ENCODE measurements at places on chromosomes 4 and X.

GRCh38 chrX:107102980-107103379 lies 15.6 kb downstream of the RBM41 start:
- no peak for DNase-seq

GRCh38 chr4:92461732-92462131 lies 158.0 kb downstream of the GRID2 start:
- no peak for DNase-seq

DNA sequence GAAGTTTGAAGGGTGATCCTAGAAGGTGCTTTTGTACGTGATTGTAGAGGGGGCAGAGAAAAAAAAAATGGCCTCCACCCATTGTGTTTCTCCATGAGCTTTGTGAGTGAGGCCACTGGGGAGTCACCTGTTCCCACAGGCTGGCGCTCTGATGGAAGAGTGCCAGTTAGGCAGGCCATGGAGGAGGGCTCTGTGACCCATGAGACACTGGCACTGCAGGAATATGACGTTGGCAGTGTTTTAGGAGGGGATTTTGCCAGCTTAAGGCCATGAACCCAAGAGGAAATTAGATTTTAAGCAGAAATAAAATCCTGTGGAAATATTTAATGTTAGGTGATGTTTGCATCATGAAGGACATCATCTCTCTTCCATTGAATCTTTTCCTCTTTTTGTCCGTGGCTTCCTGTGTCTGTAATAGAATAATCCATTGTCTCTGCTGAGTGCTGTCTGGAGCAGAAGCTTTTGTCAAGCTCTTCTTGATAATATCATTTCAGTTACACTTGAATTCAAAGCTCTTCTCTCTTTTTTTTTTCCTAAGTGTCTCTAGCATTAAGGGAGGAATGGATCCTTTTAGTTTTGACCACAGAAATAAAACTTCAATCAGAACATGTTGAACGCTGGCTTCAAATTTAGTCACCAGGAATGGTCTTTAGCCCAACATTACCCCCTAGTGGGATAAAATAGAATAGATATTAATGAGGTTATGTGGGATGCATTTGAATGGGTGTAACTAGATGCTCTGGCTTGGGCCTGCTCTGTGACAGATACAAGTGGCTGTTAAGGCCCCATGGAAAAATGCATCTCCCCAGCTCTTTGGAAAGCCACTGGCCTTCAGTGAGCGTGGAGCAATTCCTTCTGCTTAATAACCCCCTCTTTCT lies 41.0 kb upstream of the UCP1 start:
- DNase-seq, result peak; percentile 64

DNA sequence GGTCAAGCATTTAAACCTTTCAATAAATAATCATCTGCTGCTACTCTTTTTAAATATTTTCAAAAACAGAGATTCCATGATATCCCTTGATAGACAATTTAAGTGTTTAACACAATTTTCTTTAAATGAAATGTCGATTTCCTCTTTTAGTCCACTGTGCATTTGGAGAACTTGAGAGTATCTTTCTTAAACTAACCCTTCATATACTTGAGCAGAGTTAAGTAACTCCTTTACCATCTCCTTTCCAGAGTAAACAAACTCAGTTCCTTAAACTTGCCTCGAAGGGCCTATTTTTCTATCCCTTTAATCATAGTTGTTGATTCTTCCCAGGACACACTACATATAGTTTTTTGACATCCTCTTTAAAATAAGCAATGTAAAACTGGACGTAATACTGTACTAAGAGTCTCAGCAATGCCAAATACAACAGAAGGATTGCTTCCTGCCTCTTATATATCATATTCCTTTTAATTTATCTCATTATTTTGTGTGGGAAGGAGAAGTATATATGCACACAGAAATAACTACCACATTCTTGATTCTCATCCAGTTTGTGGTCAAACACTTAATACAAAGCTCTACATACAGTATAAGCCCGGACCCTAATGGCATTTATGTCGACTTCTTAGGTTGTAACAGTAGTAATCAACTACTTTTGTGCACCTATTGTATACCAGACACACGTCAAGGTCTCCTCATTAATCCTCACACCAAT lies 22.8 kb downstream of the RAB28 start:
- no peak for DNase-seq

- no peak for DNase-seq
These were observed 46.8 kb upstream of the PASD1 start for GRCh38 chrX:151516538-151517187.

GRCh38 chr4:147787204-147787603 lies 55.3 kb downstream of the ARHGAP10 start:
- no peak for DNase-seq

- no peak for DNase-seq
These were observed 4.8 kb upstream of the GYG2 start for GRCh38 chrX:2823795-2824386.

DNA sequence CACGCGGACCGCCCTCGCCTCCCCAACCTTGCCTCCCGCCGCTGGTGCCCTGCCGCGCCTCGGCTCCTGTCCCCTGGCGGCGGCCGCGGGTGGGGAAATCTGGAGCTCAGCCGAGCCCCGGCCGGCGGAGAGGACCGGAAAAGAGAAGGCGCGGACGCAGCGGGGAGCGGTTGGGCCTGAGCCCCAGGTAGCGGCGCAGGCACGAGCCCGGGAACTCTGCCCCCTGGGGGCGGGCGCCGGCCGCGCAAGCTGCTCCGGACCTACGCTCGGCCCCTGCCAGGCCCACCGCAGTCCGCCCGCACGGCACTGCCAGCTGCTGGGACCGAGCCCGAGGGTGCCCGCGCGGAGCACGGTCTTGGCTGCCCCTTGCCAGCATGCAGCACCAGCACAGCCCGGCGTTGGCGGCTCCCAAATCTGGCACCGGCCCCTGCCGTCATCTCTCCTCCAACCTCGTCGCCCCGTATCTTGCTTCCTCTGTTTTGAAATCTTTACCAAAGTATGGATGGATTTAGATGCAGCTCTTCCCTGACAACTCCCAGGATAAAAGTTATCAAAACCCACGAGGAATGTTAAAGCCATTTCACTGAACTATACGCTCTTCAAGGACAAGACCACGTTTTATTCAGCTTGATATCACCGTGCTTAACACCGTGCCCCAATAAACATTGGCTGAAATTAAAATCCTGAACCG lies at the start of gene PRSS12:
PRSS12 (minus strand) TSS at position 161 of the 691 bp plus-strand sequence. CDS start 283 bp downstream, outside the sequence.
- DNase-seq, result peak; percentile 44

DNA sequence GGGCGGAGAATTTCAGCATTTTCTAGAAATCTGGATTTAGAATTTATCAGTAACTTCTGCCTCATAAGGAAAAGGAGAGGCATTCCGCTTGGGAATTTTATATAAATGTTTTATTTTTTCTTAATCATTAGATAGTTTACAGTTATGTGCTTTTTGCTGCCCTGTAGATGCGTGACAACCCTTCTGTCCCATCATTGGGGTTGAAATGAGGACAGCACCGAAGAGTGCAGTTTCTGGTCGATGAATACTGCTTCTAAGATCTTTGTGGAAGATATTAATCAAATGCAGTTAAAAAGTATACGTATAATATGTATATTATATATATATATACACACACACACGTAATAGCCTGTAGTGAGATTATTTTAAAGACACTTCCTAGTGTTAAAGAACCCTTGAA lies 1.5 kb downstream of the RBPJ start:
- no peak for DNase-seq

GRCh38 chr4:140968371-140968770 lies 164.9 kb downstream of the RNF150 start:
- no peak for DNase-seq

GRCh38 chr4:56704089-56704871 lies 23.2 kb upstream of the HOPX start:
- DNase-seq, result no peak

DNA sequence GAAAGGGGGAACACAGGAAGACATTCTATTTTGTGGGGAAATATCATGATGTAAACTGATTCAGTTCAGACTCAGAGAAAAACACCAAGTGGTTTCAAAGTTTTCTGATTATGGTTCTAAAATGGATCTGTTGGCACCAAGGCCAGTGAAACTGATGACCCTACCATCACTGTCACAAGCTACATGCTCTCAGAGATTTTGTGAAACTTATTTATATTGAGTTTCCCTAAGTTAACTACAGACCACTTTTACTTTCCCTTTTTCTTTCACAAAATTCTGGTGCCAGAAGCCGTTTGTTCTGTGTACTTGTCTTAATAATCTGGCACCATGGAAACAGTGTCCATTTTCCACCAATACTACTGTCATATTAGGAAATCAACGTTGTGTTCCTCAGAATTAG lies 43.4 kb upstream of the CABS1 start:
- DNase-seq, result no peak

- no peak for DNase-seq
These were observed 39.1 kb downstream of the SUPT20HL1 start for GRCh38 chrX:24399550-24399949.

DNA sequence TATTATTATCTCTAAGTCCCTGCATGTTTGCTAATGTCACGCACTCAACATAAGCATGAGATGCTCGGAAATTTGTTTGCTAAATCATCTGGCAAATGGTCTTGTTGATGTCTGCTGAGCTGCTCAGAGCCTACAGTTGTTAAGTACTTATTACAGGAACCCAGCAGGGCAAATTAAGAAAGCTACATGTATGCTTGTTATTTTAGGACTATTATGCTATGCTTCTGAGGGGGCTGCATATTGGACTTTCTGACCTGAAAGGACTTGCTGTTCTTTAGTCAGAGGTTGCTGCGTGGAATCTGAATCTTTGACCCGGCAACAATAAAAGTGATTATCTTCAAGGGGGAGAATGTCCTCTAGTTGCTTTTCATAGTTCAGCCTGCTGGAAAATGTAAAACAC lies 36.3 kb upstream of the TENM3 start:
- no peak for DNase-seq

DNA sequence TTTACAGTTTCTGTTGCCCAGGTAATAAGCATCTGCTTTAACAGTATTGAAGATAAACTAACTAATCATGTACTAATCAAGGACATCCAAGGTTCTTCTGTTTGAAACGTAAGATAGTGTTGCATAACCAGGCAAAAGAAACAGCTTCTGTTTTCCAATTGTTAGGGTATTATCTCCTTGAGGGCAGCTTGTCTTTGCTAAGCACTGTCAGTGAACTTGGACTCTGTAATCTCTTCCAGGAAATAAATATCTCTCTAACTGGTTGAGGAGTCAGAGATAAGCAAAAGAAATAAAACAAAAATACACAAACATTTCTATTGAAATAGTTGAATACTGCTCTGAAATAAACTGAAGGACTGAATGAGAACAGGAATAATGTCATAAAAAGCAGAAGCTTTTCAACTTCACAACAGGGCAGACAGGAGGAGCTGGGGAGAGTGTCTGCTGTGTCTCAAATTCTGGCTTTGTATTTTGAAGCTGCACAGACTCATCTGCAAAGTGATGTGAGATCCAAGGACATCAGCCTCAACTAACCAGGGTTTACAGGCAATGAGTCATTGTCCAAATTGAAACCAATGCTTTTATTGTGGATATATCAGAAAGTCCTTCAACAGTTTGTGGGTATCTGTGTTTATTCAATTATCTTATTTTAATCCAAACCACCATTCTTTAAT lies 1253.0 kb upstream of the PCDH7 start:
- DNase-seq, result no peak

DNA sequence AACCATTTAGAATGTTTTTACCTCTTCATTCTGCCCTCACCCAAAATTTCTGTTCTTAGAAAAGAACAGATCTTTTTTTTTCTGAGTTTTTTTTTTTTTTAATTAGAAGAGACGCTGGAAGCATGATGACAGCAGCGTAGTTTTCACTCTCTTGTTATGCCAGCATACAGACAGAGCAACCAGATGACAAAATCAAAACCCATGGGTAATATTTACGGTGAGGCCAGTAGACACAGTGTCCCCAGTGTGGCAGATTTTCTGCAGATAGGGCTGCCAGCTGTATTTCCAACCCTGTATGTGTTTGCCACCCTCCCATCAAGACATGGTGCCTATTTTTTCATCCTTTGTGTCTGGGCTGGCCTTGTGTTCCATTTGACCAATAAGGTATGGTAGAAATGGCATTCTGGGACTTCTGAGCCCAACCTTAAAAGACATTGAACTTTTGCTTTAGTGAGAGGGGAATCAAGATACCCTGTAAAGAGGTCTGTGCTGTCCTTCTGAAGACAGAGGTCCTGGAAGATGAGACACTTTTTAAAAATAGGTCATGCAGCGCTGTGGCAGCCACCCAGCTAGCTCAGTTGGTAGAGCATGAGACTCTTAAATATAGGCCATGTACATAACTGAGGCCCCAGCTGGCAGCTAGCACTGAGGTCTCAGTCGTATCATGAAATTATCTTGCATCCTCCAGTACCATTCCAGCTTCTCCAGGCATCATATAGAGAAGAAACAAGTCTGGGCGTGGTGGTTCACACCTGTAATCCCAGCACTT lies 6.7 kb upstream of the ZNF41 start:
- DNase-seq, result no peak

DNA sequence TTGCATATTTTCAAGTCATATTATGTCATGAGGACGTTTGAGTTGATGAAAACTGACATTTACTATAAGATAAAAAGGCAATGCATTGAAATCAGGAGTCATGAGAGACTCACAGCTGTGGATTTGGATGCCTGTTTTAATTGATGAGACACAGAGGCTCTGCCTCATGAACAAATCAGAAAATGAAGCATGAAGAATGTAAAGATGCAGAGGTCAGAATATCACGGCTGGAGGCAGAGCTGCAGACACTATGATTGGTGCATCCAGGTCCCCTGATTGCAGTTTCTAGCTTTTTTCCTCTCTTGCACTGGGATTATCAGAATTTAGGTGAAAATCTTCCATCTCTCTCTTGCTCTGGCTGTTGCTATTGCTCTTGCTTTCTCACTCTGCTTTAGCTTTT lies 74.7 kb downstream of the FAM47B start:
- no peak for DNase-seq

DNA sequence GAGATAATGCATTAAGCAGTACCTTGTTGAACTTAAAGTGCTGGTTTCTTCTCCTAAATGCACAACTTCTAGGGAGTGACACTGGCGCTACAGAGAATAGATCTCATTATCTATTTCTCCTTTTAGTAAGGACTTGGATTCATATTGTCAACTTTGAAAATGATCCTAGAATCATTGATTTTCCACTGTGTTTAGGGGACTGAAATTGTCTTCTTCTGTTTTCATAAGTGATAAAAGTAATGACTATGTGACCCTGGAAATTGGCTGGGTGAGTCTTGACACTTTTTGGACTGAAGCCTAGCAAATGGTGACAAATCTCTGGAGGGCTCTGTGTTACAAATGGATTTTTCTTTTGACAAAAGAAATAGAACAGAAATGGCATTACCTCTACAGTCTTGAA lies 167.8 kb downstream of the NDST4 start:
- DNase-seq, result no peak

DNA sequence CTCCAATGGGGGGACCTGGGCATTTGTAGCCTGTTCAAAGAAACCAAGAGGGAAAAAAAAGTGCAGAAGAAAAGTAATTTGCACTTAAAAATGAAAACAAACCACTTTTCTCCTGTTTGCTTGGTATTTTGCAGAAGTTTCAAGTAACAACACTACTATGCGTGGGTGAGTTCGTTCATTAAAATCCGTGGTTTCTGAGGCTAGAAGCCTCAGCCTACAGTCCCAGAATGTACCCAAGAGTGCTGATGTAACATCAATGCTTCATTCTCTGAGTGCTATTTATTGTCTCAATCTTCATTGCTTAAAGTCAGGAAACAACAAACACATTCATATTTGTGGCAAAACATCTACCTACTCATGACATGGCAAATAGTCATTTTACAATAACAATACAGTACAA lies 29.2 kb downstream of the LGI2 start:
- no peak for DNase-seq
